ENCODE measurements at places on chromosomes 12 and 14.

- peak; percentile 40 for DNase-seq
Measured at GRCh38 chr12:123741937-123742572, 20.0 kb upstream of the DNAH10 start.

- no peak for DNase-seq
Measured at GRCh38 chr14:100609331-100609870, 22.2 kb upstream of the BEGAIN start.

GRCh38 chr14:93788543-93789227 lies 400 bp upstream of the PRIMA1 start:
- DNase-seq, result no peak

DNA sequence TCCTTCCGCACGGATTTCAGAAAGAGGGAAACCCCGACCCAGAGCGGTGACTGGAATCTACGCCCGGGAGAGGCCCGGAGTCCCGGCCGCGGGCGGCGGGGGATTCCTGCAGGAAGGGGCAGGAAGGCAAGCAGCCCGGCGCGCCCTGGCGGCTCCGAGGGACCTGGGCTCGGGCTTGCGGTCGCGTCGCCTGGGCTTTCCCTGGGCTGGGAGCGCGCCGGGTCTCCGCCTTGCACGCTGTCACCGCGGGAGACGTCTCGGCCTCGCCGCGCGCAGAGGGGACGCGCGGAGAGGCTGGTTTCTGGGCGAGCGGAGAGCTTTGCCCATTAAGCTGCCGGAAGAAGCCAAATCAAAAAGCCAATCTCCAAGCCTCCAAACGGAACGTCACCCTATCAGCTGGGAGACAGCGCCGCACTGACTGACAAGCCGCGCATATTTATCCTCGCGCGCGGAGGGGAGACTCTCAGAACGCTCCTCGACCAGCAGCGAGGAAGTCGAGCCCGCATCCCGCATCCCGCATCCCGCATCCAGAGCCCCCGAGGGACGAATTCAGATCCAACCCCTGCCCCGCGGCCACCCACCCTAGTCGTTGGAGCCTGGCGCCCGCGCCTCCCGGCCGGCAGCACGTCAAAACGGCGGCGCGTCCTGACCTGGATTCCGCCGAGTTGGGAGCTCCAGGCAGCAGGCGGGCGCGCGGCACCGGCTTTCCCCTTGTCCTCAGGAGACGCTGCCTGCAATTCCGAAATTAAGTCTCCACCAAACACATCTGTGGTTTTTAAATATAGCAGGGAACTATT lies at the start of gene SLC8A3:
Gene SLC8A3, minus strand, starts transcription at position 293 of the 797 bp plus-strand sequence. CDS start 20,529 bp downstream, outside the sequence.
- DNase-seq, result no peak

- DNase-seq, result no peak
Measured at GRCh38 chr12:19893514-19893913, 454.2 kb downstream of the AEBP2 start.

DNA sequence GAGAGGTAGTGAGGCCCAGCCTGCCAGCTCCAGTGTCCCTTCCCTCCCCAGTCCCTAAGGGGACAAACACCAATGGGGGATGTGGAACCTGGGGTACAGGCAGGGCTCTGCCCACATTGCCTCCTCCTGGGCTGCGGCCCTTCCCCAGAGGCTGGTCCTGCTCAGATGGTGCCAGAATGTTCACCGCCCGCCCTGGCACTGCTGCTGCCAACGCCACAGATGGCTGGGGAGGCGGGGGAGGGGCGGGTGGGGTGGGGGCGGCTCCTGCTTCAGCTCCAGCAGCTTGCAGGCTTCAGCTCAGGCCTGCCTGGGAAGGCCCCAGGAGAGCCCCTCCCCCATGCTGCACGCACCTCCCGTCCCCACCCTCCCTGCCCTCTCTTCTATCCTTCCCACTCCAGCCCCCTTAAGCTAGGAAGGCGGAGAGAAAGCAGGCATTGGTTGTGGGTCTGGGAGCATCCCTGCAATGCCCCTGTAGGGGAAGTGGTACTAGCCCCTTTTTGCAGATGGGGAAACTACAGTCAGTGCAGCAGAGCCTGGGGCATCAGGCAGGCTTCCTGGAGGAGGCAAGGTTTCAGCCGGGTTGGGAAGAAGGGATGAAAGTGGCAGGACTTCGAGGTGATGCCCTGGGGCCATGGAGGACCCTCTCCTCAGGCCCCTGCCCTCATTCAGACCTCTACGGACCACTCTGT lies 2.0 kb upstream of the BEGAIN start:
- DNase-seq, result no peak

GRCh38 chr12:112713471-112713870 lies 78.1 kb upstream of the RPH3A start:
- no peak for DNase-seq

DNA sequence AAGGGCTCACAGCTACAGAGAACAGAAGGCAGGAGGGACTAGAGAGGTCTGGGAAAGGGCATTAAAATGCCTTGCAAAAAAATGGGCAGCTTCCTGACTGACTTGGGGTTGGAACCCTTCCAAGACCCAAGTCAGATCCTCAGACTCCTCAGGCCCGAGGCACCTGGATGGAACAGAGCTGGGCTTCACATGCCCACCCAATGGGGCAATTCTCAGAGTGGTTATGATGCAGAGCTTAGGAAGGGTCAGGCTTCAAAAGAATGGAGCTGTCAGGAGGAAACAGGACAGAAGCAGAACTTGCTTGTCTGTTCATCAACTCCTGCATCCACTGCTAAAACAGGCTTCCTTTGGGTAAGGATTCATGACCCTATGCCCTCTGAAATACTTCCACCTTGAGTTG lies 9.7 kb upstream of the KRT1 start:
- no peak for DNase-seq

DNA sequence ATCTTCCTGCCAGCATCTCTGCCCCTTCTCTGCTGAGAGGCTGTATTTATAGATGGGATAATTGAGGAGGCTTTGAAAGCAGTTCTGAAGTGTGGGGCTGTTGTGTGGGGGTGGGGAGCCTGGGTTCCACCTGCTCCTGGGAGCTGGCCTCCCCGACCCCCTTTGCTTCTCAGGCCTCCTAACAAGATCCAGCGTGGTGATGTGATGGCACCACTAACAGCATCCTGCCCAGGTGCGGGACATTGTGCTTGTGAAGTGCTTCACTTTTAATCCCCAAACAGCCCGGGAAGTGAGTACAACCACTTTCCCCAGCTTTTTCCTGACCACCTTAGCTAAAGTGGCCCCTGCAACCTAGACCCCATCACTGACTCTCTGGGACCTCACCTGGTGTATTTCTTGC lies 95.1 kb upstream of the NRXN3 start:
- no peak for DNase-seq

GRCh38 chr12:57765003-57765697 lies 1.7 kb downstream of the CYP27B1 start:
- peak; percentile 47 for DNase-seq

GRCh38 chr14:65620195-65620594 lies 207.7 kb downstream of the FUT8 start:
- DNase-seq, result no peak

GRCh38 chr12:1728824-1729223 lies 38.0 kb downstream of the ADIPOR2 start:
- no peak for DNase-seq

- no peak for DNase-seq
Measured at GRCh38 chr12:120940799-120941198, 36.6 kb upstream of the SPPL3 start.

- no peak for DNase-seq
Measured at GRCh38 chr14:49033131-49033530, 553.0 kb downstream of the RPS29 start.

DNA sequence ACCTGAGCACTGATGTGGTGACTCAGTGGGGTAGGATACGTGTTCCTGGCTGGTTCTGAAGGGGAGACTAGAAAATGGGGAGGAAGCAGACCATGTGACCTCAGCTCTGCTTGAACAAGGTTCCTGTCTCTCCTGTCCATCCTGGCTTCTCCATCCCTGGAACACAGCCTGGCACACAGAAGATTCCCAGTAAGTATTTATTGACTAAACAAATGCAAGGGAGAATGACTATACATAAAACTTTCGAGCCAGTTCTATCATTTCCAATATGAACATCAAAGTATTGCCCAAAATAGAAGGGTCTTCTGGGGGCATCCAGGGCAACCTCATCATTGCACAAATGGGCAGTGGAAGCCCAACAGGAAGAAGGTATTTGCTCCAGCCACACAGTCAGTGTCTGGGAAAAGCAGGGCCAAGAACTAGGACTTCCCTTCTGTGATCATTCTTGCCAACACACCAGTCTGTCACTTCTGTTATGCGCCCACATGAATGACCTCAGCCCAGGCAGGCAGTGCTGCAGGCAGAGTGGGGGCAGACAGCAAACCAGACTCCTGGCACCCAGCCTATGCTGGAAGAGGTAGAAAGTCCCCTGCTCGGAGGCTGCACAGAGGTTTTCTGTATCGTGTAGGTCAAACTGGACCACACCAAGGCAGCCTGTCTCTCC lies 5.6 kb upstream of the SERPINA9 start:
- no peak for DNase-seq

GRCh38 chr14:96762650-96763049 lies 34.5 kb upstream of the VRK1 start:
- peak; percentile 81 for DNase-seq

DNA sequence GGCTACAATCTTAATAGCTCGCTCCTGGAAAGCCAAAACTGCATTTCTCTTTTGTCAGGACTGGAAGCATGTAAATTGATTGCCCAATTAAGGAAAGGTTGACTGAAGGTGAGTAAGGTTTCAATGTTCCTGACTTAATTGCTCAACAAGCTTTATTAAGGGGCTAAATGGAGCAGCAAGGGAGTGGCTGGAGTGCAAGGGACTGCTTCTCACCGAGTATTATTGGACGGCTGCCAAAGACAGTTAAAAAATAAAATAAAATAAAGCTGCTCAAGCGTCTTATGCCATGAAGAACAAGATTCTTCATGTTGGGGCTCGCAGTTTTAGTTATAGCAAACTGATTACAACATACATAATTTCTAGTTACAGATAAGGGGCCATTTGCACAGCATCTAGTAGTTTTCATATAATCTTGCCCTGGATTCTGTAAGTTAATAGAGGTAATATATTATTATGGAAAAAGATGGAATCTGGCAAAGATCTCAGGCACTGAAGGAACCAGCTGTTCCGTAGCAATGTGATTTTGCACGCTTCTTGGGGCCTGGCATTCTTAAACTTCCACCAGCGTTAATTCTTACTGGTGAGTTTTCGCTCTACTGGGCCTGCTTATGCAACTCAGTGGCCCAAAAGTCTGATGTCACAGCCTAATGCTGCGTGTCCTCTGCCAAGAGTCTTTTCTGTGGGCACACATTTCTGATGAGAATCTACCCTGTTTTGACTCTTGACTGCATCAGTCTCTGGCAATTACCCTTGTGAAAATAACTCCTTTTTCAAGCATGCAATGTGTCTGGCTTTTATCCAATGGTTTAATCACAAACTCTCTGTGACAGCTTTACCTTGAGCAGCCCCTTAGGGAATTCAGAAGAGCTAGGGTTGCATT lies 108.5 kb downstream of the SLC38A1 start:
- DNase-seq, result no peak

DNA sequence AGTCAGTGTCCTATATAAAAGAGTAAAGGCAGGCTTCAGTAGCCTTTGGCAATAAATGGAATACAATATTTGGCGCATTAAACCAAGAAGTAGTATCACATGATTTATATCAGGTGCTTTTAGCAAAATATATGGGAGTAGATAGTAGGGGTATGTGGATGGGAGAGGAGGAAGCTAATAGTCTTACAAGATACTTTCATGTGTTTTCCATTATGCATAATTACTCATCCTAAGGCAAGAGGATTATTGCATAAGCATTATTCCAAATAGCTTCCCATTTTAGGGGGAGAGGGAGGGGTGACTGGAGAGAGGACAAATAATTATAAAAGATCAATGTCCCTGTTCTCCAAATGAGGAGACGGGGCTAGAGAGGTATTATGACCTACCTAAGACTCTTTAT lies 104.3 kb downstream of the DUSP6 start:
- no peak for DNase-seq

DNA sequence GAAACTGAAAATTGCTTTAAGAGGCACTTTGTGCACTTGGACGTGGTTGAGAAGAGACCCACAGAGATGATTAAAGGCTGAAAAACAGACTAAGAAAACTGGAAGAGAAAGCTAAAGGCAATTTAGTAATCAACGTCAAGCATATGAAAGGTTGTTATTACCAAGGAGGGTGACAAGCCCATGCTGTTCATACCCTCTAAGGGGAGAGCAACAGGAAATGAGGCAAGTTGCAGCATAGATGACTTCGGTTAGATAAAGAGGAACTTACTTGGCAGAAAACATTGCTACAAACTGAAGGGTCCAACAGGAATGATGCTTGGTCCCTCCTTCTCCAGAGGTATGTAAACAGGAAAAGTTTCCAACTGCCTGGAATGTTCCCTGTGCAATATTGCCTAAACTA lies 107.8 kb downstream of the DUSP6 start:
- peak; percentile 24 for DNase-seq

DNA sequence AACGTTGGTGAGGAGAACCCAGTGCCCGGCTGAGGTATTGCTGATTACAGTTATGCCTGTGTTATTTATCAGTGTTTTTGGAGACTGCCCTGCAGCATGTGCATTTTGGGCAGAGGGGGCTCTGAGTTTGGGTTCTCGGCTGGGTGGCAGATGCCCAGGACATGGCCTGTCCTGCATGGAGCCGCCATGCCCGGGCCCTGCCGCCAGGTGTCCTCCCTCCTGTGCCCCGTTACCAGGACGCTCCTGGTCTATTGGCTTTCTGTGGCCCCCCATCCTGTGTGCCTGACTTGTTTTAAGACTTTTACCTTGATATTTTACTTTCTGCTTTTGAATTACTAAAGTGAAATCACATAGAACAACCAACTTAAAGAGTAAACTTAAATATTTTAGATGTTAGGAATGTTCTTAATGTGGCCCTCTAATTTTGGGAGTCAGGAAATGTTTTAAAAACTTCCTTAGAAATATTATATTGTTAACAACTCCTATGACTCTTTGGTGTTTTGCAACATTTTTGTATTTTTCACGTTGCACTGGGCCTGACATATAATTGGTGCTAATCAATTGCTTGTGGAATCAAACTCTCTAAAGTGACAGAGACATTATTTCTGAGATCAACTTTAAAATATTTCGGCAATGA lies 51.8 kb downstream of the PRIMA1 start:
- DNase-seq, result no peak

GRCh38 chr12:31899109-31899508 lies 60.1 kb upstream of the RESF1 start:
- no peak for DNase-seq

GRCh38 chr12:115860619-115861018 lies 416.9 kb downstream of the MED13L start:
- DNase-seq, result no peak

DNA sequence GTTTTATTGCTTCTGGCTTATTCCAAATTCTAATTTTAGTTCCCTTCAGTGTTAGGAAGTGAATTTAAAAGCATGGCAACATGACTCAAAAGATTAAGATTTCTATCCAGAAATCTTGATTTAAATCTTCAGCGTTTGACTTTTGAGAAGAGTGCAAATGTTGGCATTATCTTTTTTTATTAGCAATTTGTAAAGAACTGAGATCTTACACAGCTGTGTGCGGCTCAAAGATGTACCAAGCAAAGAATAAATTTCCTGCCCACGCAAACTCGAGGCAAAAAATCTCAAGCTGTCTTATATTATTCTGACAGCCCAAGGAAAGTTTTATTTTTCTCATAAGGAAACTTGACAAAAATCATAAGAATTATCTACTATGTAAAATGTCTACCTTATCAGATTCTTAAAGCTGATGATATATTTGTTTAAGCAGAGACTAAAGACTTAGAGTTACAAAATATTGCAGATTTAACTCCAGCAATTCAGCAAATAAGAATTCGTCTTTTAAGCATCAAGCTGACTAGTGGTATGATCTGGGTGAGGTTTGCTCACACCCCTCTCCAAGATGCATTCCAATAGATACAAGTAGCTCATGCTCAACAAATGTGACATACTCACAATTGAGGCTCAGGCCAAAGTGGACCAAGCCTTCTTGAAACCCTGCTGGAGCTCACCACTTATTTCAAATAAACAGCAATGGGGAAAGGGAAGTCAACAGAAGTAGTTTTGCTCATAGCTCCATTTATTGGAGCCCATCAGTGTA lies 47.4 kb upstream of the POC1B start:
- no peak for DNase-seq
